ENCODE measurements at places on chromosomes 12 and 14. TPM values are rescaled to one million over a fixed set of nuclear protein-coding genes. Genes with fewer than 3 reads are reported as not detected.

- H3K27me3 ChIP-seq = no peaks in the 10 kb centered on the region
- no peaks in the 10 kb centered on the region for H3K36me3 ChIP-seq
- no peak overlapping the region for H3K27ac ChIP-seq
- H3K4me1 ChIP-seq = no peaks in the 10 kb centered on the region
- no peak overlapping the region for H3K4me3 ChIP-seq
- DNase-seq = no peak
Measured at GRCh38 chr12:80045594-80045993, 53.7 kb upstream of the OTOGL start.

GRCh38 chr12:65372574-65372973 lies 94.1 kb downstream of the MSRB3 start:
- no peaks in the 10 kb centered on the region for H3K4me1 ChIP-seq
- DNase-seq = no peak
- H3K27me3 ChIP-seq = no peaks in the 10 kb centered on the region
- no peak overlapping the region for H3K4me3 ChIP-seq

GRCh38 chr14:38973083-38973700 lies 129.8 kb downstream of the SEC23A start:
- no peak overlapping the region for H3K27ac ChIP-seq
- no peak for DNase-seq
- H3K27me3 ChIP-seq = no peaks in the 10 kb centered on the region
- H3K36me3 ChIP-seq = no peaks in the 10 kb centered on the region
- H3K4me1 ChIP-seq = no peaks in the 10 kb centered on the region

GRCh38 chr12:2801044-2801783 lies 6.4 kb downstream of the FKBP4 start:
- no peak for DNase-seq
- peaks cover 53% of the 10 kb centered on the region for H3K36me3 ChIP-seq
- no peak overlapping the region for H3K4me3 ChIP-seq
- no peak overlapping the region for H3K27ac ChIP-seq
- peaks cover 18% of the 10 kb centered on the region for H3K4me1 ChIP-seq
- H3K27me3 ChIP-seq = no peaks in the 10 kb centered on the region

Gene LBHD2
- total RNA-seq = not detected

GRCh38 chr14:72742838-72743195 lies 151.1 kb downstream of the DPF3 start:
- no peaks in the 10 kb centered on the region for H3K36me3 ChIP-seq
- no peaks in the 10 kb centered on the region for H3K4me1 ChIP-seq
- H3K27ac ChIP-seq = no peak overlapping the region
- DNase-seq = no peak

DNA sequence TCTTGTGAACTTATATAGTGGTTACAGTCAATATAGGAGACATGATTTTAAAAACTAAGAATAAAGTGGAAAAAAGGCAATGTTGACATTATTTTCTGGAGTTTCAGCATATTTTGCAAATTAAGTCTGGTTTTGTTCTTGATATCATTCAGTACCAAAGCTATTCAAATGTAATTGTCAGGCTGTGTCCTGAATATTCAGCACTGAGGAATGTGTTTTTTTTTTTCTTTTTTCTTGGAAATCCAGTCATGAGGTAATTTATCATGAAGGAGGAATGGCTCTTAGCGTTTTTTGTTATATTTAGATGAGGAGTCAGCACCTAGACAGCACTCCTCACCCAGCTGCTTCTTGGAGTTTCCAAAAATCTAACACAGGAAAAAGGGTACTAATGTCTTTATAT lies 225.5 kb downstream of the CCDC91 start:
- no peaks in the 10 kb centered on the region for H3K27me3 ChIP-seq
- no peaks in the 10 kb centered on the region for H3K4me1 ChIP-seq
- H3K36me3 ChIP-seq = no peaks in the 10 kb centered on the region
- DNase-seq = no peak
- H3K27ac ChIP-seq = no peak overlapping the region
- no peak overlapping the region for H3K4me3 ChIP-seq

Gene NUBPL
- total RNA-seq = 10.9 TPM

DNA sequence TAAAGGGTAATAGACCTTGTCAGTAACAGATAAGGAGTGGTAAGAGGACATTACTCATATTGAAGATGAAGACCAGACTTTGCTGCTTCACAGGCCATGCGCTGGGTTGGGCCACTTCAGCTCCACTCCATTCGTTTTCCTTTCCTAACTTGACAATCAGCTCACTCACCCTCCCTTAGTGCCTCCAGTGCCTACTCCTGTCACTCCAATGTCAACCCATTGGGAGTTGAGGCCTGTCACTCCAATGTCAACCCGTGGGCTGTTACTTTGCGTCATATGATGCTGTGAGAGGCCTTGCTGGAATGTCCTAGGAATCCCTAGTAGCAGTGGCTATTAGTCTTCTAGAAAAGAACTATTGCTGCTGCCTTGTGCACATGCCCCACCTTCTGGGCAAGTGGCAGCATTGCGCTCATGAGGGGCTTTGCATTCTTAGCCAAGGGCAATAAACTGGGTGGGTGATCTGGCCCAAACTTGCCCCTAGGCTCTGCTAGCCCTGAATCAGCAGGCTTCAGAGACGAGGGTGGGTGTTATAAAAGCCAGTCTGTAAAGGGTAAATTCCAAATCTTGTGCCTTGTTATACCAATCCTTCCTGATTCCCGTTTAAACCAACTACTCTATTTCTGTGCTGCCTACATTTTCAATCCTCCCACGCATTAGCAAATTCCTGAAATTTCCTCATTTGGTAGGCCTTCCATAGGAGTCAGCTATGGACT lies 36.1 kb downstream of the BAZ2A start:
- H3K27me3 ChIP-seq = no peaks in the 10 kb centered on the region
- H3K27ac ChIP-seq = no peak overlapping the region
- peaks cover 21% of the 10 kb centered on the region for H3K36me3 ChIP-seq
- H3K4me1 ChIP-seq = no peaks in the 10 kb centered on the region
- no peak overlapping the region for H3K4me3 ChIP-seq
- peak; percentile 69 for DNase-seq

- DNase-seq = no peak
- H3K36me3 ChIP-seq = no peaks in the 10 kb centered on the region
- H3K27ac ChIP-seq = no peak overlapping the region
- H3K4me3 ChIP-seq = no peak overlapping the region
Measured at GRCh38 chr12:88733008-88733407, 152.7 kb upstream of the KITLG start.

DNA sequence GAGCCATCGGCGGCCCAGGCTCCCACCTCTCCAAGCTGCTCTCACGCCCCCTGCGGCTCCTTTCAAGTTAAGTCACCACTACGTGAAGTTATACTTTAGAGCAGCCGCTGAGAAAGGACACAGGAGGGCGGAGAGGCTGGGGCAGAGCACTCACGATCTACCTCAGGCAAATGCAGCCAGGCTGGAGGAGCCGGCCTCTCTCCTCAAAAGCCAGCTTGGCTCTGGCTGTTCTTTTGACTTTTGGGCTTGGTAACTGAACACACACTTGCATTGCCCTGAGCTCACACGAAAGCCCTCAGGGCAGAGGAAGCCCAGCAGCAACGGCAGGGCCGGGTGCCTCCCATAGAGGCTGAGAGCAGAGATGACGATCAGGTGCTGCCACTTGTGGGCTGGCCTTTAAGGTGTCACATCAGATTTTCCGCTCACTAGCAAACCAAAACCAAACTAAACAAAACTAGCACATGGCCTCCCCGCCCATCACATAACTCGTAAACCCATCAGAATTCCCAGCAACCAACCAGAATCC lies 75.2 kb downstream of the PITPNM2 start:
- H3K27me3 ChIP-seq = no peaks in the 10 kb centered on the region
- peaks cover 62% of the 10 kb centered on the region for H3K4me1 ChIP-seq
- peak overlapping the region; percentile 46 for H3K4me3 ChIP-seq
- H3K36me3 ChIP-seq = no peaks in the 10 kb centered on the region

- no peak overlapping the region for H3K4me3 ChIP-seq
- no peaks in the 10 kb centered on the region for H3K27me3 ChIP-seq
- no peak for DNase-seq
- no peak overlapping the region for H3K27ac ChIP-seq
Measured at GRCh38 chr12:12817616-12818015, 4.5 kb downstream of the DDX47 start.

DNA sequence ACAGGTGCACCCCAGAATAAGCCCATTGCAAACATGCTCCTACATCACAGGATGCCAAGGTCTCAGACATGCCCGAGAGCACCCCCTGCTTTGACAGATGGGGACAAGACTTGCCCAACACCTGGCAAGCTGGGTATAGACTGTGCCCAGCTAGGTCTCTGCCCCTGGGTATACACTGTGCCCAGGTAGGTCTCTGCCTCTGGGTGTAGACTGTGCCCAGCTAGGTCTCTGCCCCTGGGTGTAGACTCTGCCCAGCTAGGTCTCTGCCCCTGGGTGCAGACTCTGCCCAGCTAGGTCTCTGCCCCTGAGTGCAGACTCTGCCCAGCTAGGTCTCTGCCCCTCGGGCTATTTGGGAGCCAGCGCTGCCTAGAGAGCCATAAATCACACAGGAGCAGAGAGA lies 85.9 kb downstream of the CCDC88C start:
- H3K4me3 ChIP-seq = no peak overlapping the region
- no peak for DNase-seq
- H3K4me1 ChIP-seq = peaks cover 71% of the 10 kb centered on the region
- no peaks in the 10 kb centered on the region for H3K27me3 ChIP-seq

Gene IGFBP6
- 1.6 TPM for total RNA-seq

- peak overlapping the region; percentile 37 for H3K4me3 ChIP-seq
- H3K4me1 ChIP-seq = peaks cover 15% of the 10 kb centered on the region
- peaks cover 8% of the 10 kb centered on the region for H3K27me3 ChIP-seq
- DNase-seq = no peak
- H3K36me3 ChIP-seq = no peaks in the 10 kb centered on the region
Measured at GRCh38 chr12:122023339-122024131, 1.9 kb downstream of the BCL7A start.

- DNase-seq = no peak
- H3K4me3 ChIP-seq = no peak overlapping the region
- H3K27me3 ChIP-seq = no peaks in the 10 kb centered on the region
- no peak overlapping the region for H3K27ac ChIP-seq
- no peaks in the 10 kb centered on the region for H3K36me3 ChIP-seq
Measured at GRCh38 chr12:48768147-48768546, 20.7 kb downstream of the ADCY6 start.

DNA sequence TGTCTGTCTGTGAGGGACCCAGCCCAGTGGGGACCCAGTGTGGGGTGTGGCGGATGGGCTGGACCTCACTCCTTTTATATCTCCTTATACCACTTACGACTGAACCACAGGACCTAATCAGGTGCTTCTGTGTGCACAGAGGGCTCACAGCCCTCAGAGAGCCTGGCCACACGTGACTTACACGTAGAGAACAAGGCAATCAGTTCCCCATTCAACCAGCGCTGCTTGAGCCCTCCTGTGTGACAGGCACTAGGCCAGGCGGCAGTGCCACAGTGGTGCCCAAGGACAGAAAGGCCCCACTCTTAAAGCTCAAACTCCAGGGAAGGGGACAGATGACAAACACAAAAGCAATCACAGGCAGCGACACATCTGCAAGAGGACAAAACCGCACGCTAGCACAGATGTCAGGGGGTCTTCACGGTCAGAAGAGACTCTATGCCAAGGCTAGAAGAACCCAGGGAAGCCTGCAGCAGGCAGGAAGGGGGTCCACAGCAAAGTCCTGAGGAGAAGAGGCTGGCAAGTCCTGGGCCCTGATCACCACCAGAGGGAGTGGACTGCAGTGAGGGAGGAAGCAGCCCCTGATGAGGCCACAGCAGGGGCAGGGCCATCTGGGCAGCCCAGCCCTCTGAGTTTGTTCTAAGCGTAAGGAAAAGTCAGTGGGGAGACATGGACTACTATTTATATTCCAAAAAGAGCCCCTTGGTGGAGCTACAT lies 39.3 kb downstream of the SETD3 start:
- no peak overlapping the region for H3K27ac ChIP-seq
- DNase-seq = no peak

- DNase-seq = no peak
- no peak overlapping the region for H3K27ac ChIP-seq
- H3K27me3 ChIP-seq = no peaks in the 10 kb centered on the region
- no peak overlapping the region for H3K4me3 ChIP-seq
- no peaks in the 10 kb centered on the region for H3K4me1 ChIP-seq
- no peaks in the 10 kb centered on the region for H3K36me3 ChIP-seq
Measured at GRCh38 chr14:85075694-85076476, 454.1 kb upstream of the FLRT2 start.

Gene IFI27
- total RNA-seq = 1.3 TPM

DNA sequence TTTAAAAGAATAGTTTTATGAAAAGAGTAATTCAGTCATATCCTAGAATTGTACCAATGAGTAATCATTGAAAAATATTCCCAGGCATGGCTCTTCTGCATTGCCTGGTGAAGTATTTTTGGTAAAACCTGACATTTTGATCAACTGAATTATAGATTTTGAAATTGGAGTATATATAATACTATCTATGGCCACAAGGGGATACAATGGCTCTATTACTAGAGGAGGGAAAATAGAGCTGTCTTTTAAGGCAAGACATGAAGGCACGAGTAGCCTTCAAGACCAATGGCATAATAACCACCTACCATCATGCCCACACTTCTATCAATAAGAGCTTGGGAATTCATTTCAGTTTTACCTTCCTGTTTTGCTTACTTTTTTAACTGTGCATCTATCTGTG lies 1241.4 kb upstream of the TMEM132C start:
- no peaks in the 10 kb centered on the region for H3K27me3 ChIP-seq
- H3K4me1 ChIP-seq = no peaks in the 10 kb centered on the region
- no peak overlapping the region for H3K4me3 ChIP-seq
- no peak for DNase-seq
- H3K36me3 ChIP-seq = no peaks in the 10 kb centered on the region

- H3K4me1 ChIP-seq = peaks cover 29% of the 10 kb centered on the region
- no peaks in the 10 kb centered on the region for H3K27me3 ChIP-seq
- H3K27ac ChIP-seq = no peak overlapping the region
- H3K4me3 ChIP-seq = no peak overlapping the region
- H3K36me3 ChIP-seq = no peaks in the 10 kb centered on the region
Measured at GRCh38 chr12:116144384-116144783, 133.1 kb downstream of the MED13L start.

DNA sequence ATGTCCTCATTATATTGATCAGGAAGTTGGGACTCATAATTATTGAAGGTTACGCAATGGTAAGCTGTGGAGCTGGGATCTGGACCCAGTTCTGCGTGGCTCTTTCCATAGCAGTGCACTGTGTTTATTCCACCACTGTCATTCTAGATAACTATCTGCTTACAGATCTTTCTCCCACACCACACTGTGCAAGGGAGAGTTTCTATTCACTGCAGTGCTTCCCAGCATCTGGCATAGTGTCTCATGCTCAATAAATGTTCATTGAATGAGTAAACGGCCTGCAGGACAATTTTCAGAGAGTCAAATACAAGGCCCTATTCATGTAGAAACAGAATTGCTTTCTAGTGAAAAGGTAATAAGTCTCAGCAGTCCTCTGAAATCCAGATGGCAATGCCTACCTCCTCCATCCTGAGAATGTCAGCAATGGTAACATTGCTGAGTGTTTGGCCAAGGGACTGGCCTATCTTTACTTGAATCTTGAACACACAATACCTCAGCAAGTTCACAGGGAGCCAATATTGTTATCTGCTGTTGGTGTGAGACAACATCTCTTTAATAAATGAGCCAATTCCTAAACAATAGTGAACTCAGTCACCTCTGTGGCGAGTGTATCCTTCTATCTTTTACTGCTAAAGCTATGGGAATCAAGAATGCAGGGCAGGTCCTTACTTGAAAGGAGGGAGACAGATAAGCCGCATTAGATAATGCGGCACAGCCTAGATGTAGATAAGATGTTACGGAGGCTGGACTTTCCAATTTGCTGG lies 332.4 kb upstream of the PRICKLE1 start:
- H3K27ac ChIP-seq = no peak overlapping the region
- H3K36me3 ChIP-seq = no peaks in the 10 kb centered on the region
- no peak for DNase-seq

GRCh38 chr14:70392676-70393075 lies 24.2 kb downstream of the SYNJ2BP start:
- H3K27ac ChIP-seq = no peak overlapping the region
- H3K27me3 ChIP-seq = no peaks in the 10 kb centered on the region
- no peaks in the 10 kb centered on the region for H3K36me3 ChIP-seq

Gene ALKBH1
- total RNA-seq = 18.6 TPM

Measured in CD8-positive, alpha-beta memory T cell (primary cell).